ENCODE measurements at places on chromosomes 7 and 10. TPM values are rescaled to one million over a fixed set of nuclear protein-coding genes. Genes with fewer than 3 reads are reported as not detected.

The NOS3 gene
- polyA plus RNA-seq, result 6.2 TPM

The RASSF4 gene
- 80.4 TPM for polyA plus RNA-seq

The CALML3 gene
- 0.38 TPM for polyA plus RNA-seq

The ANKRD30A gene
- polyA plus RNA-seq, result not detected

The CHPF2 gene
- 18.7 TPM for polyA plus RNA-seq

The SFRP4 gene
- polyA plus RNA-seq, result 19.3 TPM

The TMEM270 gene
- not detected for polyA plus RNA-seq

The PRSS2 gene
- not detected for polyA plus RNA-seq

The MBL2 gene
- not detected for polyA plus RNA-seq

The CPEB3 gene
- 3.0 TPM for polyA plus RNA-seq

The SHH gene
- polyA plus RNA-seq, result not detected

The TFPI2 gene
- 2.0 TPM for polyA plus RNA-seq

The CALML5 gene
- 0.94 TPM for polyA plus RNA-seq

The CUZD1 gene
- polyA plus RNA-seq, result 1.6 TPM

The ESYT2 gene
- 31.1 TPM for polyA plus RNA-seq

The HOGA1 gene
- polyA plus RNA-seq, result 0.77 TPM

The CDC14C gene
- polyA plus RNA-seq, result not detected

The BHLHA15 gene
- polyA plus RNA-seq, result 0.54 TPM

The PLCE1 gene
- 50.7 TPM for polyA plus RNA-seq

The PILRA gene
- 4.7 TPM for polyA plus RNA-seq

The PHYHIPL gene
- polyA plus RNA-seq, result 1.3 TPM

The HOXA3 gene
- polyA plus RNA-seq, result not detected

The RADIL gene
- 6.0 TPM for polyA plus RNA-seq

The SPDYE1 gene
- polyA plus RNA-seq, result 4.1 TPM

The SOSTDC1 gene
- polyA plus RNA-seq, result 22.8 TPM

The HGF gene
- polyA plus RNA-seq, result 6.6 TPM

The COPS6 gene
- polyA plus RNA-seq, result 92.0 TPM

The SLC29A4 gene
- 30.3 TPM for polyA plus RNA-seq

The CPA5 gene
- 2.4 TPM for polyA plus RNA-seq

Measured in muscle of arm (tissue), 14 donors.